ENCODE measurements at places on chromosomes 2 and 18. TPM values are rescaled to one million over a fixed set of nuclear protein-coding genes. Genes with fewer than 3 reads are reported as not detected.

Gene CYS1
- total RNA-seq = 0.75 TPM

Gene IL1RN
- 1.8 TPM for total RNA-seq

Gene HMSD
- total RNA-seq = 5.5 TPM

Gene STRADB
- 19.2 TPM for total RNA-seq

Gene DAPL1
- total RNA-seq = not detected

Gene CLHC1
- 11.5 TPM for total RNA-seq

Gene CWC22
- 18.2 TPM for total RNA-seq

Gene CHRNG
- total RNA-seq = not detected

Gene COL6A3
- 1.5 TPM for total RNA-seq

Gene ARL5A
- 45.3 TPM for total RNA-seq

Gene SLC4A3
- total RNA-seq = not detected

Gene FEV
- total RNA-seq = not detected

Gene TRIM43
- total RNA-seq = 0.23 TPM
